CD4-positive, alpha-beta T cell (primary cell): ENCODE measurements at places on chromosomes 7 and 10. TPM values are rescaled to one million over a fixed set of nuclear protein-coding genes. Genes with fewer than 3 reads are reported as not detected.

GRCh38 chr7:55432939-55433784 is 68.0 kb downstream of the LANCL2 start:
- H3K36me3 ChIP-seq = no peaks in the 10 kb centered on the region
- peaks cover 29% of the 10 kb centered on the region for H3K4me1 ChIP-seq
- DNase-seq = no peak
- no peak overlapping the region for H3K27ac ChIP-seq
- H3K27me3 ChIP-seq = no peaks in the 10 kb centered on the region

DNA sequence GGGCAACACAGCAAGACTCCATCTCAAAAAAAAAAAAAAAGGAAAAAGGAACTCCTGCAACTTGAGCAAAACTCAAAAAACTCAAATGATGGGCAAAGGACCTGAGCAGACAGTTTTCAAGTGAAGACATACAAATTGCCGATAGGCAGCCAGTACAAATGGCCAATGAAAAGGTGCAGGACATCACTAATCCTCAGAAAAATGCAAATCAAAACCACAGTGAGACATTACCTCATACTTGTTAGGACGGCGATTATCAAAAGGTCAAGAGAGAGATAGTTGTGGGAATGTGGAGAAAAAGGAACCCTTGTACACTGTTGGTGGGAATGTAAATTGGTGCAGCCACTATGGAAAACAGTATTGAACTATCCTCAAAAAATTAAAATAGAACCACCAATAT is 16.8 kb downstream of the SVOPL start:
- H3K4me1 ChIP-seq = no peaks in the 10 kb centered on the region
- DNase-seq = no peak

The TAS2R41 gene
- total RNA-seq = 0.69 TPM

- no peak for DNase-seq
- H3K27me3 ChIP-seq = no peaks in the 10 kb centered on the region
- no peak overlapping the region for H3K4me3 ChIP-seq
Measured at GRCh38 chr7:19392246-19392645, 247.0 kb upstream of the FERD3L start.

DNA sequence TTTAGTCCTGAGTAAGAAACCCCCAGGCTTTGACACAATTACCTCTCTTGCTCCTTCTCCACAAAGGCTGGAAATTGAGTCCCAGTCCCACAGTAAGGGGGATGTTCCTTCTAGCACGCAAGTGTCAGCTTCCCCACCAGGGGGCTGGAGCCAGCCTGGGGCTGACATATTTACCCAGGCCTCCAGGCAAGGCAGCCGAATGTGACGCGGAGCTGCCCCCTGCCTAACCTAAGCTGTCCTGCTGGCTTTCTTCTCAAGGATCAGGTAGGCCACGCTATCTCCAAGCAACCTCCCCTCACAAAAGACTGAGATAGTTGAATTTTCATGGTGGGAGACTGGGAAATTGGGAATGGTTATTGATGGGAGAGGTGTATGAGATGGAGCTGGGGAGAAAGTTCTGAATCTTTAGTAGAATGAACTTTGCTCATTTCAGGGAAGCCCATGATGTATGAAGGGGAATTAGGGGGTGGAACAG is 19.2 kb upstream of the BMPER start:
- H3K36me3 ChIP-seq = no peaks in the 10 kb centered on the region
- H3K4me1 ChIP-seq = no peaks in the 10 kb centered on the region
- H3K27me3 ChIP-seq = peaks cover 8% of the 10 kb centered on the region
- no peak for DNase-seq
- no peak overlapping the region for H3K27ac ChIP-seq
- no peak overlapping the region for H3K4me3 ChIP-seq

DNA sequence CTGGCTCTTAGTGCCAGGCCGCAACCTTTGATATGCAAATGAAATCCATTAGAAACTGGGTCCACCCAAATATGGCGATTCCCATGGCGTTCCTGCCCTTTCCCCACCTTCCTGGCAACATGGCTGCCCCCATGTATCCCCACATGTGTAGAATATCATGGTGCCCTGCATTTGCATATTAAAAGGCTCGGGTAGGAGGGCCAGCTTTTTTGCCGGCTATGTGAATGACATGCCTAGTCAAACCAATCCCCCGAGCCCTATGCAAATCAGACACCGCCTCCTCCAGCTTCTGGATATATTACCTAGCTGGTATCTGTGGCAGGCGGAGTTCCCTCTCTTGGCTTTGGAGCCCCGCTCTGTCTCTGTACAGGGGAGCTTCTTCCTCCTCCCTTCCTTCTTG is 18.3 kb downstream of the MMS19 start:
- no peaks in the 10 kb centered on the region for H3K27me3 ChIP-seq
- peaks cover 86% of the 10 kb centered on the region for H3K36me3 ChIP-seq
- H3K4me3 ChIP-seq = no peak overlapping the region
- H3K27ac ChIP-seq = no peak overlapping the region
- no peak for DNase-seq
- H3K4me1 ChIP-seq = no peaks in the 10 kb centered on the region

DNA sequence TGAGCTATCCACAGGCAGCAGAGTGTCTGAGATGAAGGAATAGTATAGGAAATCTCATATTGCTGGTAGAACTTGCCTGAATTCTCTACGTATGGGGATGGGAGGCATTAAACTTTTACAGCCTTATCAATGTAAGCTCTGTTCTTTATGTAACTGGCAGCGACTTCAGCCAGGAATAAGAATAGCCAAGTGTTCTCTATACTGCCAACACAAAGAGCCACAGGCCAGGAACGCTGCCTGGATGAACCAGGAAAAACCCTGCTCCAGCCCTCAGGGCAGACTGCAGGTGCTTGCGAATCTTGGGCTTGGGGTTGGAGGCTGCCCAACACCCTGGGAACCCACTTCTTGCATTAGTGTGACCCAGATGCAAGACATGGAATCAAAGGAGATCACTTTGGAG is 6.1 kb upstream of the OLAH start:
- no peak overlapping the region for H3K4me3 ChIP-seq
- no peak overlapping the region for H3K27ac ChIP-seq
- H3K27me3 ChIP-seq = no peaks in the 10 kb centered on the region
- no peaks in the 10 kb centered on the region for H3K36me3 ChIP-seq
- no peak for DNase-seq
- no peaks in the 10 kb centered on the region for H3K4me1 ChIP-seq

GRCh38 chr7:20785157-20786048 is 1.3 kb downstream of the SP8 start:
- H3K4me1 ChIP-seq = peaks cover 33% of the 10 kb centered on the region
- H3K36me3 ChIP-seq = no peaks in the 10 kb centered on the region
- peaks cover 93% of the 10 kb centered on the region for H3K27me3 ChIP-seq

The MEIG1 gene
- total RNA-seq = not detected

DNA sequence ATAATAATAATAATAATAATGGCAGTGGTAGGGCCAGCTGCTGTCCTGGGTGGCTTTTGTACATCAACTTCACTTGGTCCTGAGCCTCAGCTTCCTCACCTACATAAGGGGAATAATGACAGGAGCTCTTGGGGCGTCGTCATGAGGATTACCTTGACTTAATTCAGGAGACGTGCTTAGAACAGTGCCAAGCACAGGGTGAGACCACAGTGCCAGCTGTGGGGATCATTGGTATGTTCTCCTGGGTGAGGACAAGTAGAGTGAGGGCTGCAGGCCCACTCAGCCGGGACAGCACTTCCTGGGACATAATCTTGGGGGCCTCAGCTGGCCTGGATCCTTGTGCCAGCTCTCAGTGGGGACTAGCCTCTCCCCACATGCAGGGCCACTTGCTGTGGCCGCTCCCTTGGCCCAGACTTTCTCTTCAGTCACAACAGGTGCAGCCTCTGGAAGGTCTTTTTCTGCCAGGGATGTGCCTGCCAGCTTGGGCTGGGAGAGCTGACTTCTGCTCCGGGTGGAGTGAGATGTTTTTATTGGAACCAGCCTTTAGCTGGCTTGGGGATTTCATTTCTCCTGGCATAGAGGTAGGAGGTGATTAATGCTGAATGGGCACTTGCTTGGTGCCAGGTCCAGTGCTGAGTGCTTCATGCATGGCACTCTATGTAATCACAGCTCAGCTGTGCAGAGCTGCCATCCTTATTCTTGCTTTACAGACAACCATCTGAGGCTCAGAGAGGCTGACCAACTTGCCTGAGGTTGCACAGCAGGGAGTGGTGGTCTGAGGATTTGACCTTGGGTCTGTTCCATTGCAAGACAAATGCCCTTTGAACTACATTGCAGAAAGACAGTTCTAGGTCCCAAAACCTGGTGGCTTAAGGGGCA is 45.3 kb downstream of the TSPAN15 start:
- no peak overlapping the region for H3K27ac ChIP-seq
- H3K27me3 ChIP-seq = no peaks in the 10 kb centered on the region
- no peak for DNase-seq
- peaks cover 28% of the 10 kb centered on the region for H3K4me1 ChIP-seq
- H3K36me3 ChIP-seq = no peaks in the 10 kb centered on the region

DNA sequence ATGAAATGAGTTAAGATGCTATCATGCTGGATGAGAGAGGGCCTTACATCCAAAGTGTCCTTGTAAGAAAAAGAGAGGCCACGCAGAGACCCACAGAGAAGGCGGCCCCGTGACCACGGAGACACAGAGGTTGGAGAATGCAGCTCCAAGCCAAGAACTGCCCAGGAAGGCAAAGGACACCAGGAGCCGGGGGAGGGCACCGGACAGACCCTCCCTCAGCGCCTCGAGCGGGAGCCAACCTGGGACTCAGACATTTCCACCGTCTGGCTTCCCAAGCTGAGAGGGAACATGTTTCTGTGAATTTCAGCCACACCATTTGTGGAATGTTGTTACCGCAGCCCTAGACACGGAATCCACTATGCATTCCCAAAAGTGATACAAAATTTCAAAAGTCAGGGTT is 22.9 kb downstream of the TCERG1L start:
- DNase-seq = no peak
- H3K27me3 ChIP-seq = no peaks in the 10 kb centered on the region
- no peaks in the 10 kb centered on the region for H3K36me3 ChIP-seq

DNA sequence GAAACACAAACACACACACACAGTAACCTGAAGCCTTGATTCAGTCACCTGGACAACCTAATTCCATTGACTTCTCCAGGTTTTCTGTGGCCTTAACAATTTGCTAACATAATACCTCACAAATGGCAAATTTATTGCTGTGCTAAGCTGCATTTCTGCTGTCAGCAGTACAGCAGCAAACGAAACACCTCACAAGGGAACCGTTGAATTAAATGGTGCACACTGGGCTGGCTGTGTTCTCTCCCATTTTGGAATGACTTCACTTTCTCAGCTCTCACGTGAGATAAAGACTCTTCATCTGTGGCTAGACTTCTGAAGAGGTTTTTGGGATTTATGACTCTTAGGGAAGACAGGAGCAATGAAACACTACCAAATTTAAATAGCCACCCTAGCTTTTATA is 152.5 kb downstream of the GPR158 start:
- H3K36me3 ChIP-seq = no peaks in the 10 kb centered on the region
- no peak overlapping the region for H3K27ac ChIP-seq
- DNase-seq = no peak
- H3K4me3 ChIP-seq = no peak overlapping the region
- no peaks in the 10 kb centered on the region for H3K27me3 ChIP-seq

The CYP26A1 gene
- total RNA-seq = not detected

The HOXA1 gene
- total RNA-seq = 0.22 TPM

GRCh38 chr10:65342245-65342644 is 1583.6 kb upstream of the LRRTM3 start:
- no peak for DNase-seq
- H3K27ac ChIP-seq = no peak overlapping the region
- H3K27me3 ChIP-seq = no peaks in the 10 kb centered on the region

- H3K27me3 ChIP-seq = no peaks in the 10 kb centered on the region
- H3K4me3 ChIP-seq = no peak overlapping the region
- no peaks in the 10 kb centered on the region for H3K4me1 ChIP-seq
- H3K27ac ChIP-seq = no peak overlapping the region
Measured at GRCh38 chr7:147519062-147519461, 1071.5 kb upstream of the C7orf33 start.

- H3K27me3 ChIP-seq = no peaks in the 10 kb centered on the region
- DNase-seq = no peak
- H3K4me3 ChIP-seq = no peak overlapping the region
Measured at GRCh38 chr7:146690987-146691386, 574.4 kb downstream of the CNTNAP2 start.

- no peak for DNase-seq
- H3K27ac ChIP-seq = no peak overlapping the region
- no peak overlapping the region for H3K4me3 ChIP-seq
- no peaks in the 10 kb centered on the region for H3K4me1 ChIP-seq
Measured at GRCh38 chr10:3445648-3446047, 273.1 kb upstream of the PITRM1 start.

The OR2A1 gene
- 0.11 TPM for total RNA-seq

The CYP3A7 gene
- not detected for total RNA-seq

GRCh38 chr7:103717574-103717973 is 271.6 kb upstream of the SLC26A5 start:
- no peaks in the 10 kb centered on the region for H3K4me1 ChIP-seq
- peaks cover 4% of the 10 kb centered on the region for H3K27me3 ChIP-seq
- H3K36me3 ChIP-seq = no peaks in the 10 kb centered on the region
- no peak overlapping the region for H3K27ac ChIP-seq
- H3K4me3 ChIP-seq = no peak overlapping the region

The TMEM120A gene
- 10.0 TPM for total RNA-seq

The HMX3 gene
- total RNA-seq = not detected

DNA sequence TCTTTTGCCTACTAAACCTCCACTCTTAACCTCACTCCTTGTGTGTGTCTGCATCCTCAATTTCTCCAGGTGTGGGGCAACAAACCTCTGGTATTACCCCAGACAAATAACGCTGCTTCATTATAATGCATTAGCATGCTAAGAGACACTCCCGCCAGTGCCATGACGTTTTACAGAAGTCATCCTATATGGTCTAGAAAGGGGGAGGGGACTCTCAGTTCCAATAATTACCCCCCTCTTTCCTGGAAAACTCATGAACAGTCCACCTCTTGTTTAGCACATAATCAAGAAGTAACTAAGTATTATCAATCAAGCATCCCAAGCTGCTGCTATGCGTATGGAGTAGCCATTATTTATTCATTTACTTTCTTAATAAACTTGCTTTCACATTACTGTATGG is 364.5 kb downstream of the TYW1 start:
- H3K36me3 ChIP-seq = no peaks in the 10 kb centered on the region
- no peak for DNase-seq
- no peaks in the 10 kb centered on the region for H3K27me3 ChIP-seq

The CALY gene
- total RNA-seq = 3.8 TPM

GRCh38 chr7:1502845-1503244 is 1.3 kb downstream of the INTS1 start:
- H3K27ac ChIP-seq = no peak overlapping the region
- H3K36me3 ChIP-seq = peaks cover 40% of the 10 kb centered on the region
- H3K4me3 ChIP-seq = peak overlapping the region; percentile 74
- H3K4me1 ChIP-seq = peaks cover 56% of the 10 kb centered on the region
- DNase-seq = no peak
- H3K27me3 ChIP-seq = no peaks in the 10 kb centered on the region
